ENCODE measurements at places on chromosomes 7 and 10. TPM values are rescaled to one million over a fixed set of nuclear protein-coding genes. Genes with fewer than 3 reads are reported as not detected.

Gene CYP26A1
- total RNA-seq, result not detected

DNA sequence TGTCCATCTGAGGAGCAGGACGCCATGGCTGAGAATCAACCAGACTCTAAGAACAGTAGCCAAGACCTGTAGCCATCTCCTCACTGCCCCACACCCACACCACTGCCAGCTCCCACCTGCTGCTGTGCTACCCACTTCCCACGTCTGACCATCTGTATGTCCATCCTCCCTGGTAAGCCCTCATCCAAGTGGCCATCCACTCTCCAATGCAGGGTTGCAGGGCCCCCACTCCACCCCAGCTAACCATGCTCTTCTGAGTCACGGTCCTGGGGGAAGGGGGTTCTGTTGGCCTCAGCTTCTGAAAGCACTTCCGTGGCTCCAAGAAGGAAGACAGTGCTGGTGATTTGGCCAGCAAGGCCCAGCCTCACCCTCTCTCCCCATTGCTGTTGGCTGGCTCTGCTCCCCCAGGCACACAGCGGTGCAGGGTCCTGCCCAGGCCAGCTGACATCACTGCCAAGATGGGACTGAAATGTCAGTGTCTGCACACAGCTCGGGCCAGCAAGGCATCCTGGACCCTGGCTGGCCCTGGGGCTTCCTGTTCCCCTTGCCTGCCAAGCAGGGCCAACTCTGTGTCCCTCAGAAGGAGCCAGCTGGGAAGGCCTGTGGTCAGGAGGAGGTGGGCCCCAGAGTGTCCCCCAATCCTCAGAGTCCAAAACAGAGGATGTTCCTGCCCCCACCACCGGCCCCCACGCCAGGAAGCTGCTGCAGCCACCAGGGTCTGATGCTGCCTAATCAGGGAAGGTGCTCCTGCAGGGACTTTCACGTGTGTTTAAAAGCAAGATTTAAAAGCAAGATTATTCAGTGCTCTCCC, 17.5 kb downstream of the RASGEF1A start:
- H3K36me3 ChIP-seq, result no peaks in the 10 kb centered on the region
- no peak overlapping the region for H3K4me3 ChIP-seq
- no peak for DNase-seq
- peaks cover 15% of the 10 kb centered on the region for H3K27me3 ChIP-seq
- H3K27ac ChIP-seq, result no peak overlapping the region

DNA sequence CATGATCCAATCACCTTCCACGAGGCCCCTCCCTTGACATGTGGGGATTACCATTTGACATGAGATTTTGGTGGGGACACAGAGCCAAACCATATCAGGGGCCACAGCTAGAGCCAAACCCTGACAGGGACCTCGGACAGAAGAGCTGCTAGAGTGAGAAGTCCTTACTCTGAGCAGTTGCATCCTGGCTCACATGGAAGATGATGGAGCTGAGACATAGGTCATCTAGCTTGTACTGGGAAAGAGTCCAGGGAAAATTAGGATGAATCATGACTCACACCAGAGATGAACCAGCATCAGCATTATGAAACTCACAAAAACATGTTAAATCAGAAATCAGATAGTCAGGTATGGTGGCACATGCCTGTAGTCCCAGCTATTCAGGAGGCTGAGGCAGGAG, 12.8 kb upstream of the FMC1 start:
- peaks cover 10% of the 10 kb centered on the region for H3K4me1 ChIP-seq
- DNase-seq, result peak; percentile 86
- no peak overlapping the region for H3K4me3 ChIP-seq
- H3K36me3 ChIP-seq, result no peaks in the 10 kb centered on the region
- peaks cover 1% of the 10 kb centered on the region for H3K27me3 ChIP-seq

DNA sequence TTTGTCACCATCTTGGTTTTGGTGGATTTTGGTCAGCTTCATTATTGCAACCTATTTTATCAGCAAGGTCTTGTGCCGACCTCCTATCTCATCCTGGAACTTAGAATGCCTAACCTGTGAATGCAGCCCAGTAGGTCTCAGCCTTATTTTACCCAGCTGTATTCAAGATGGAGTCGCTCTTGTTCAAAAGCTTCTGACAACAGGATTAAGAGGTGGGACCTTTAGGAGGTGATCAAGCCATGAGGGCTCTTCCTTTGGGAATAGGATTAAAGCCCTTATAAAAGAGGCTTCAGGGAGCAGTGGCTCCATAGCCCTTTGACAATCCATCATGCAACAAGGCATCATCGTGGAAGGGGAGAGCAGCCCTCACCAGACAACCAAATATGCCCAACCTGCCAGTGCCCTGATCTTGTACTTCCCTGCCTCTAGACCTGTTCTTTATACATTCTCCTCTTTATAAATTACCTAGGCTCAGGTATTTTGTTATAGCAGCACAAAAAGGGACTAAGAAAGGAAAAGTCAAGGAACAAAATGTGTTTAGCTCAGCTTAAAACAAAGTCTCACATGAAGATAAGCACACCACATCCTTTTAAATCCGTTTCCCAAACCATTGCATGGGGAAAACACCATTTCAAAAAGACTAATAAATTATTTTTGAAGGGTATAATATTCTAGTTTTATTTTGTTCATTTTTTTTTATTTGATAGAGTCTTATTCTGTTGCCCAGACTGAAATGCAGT, 8.5 kb upstream of the MAP3K8 start:
- peaks cover 1% of the 10 kb centered on the region for H3K27me3 ChIP-seq
- H3K4me1 ChIP-seq, result peaks cover 22% of the 10 kb centered on the region
